ENCODE measurements at places on chromosomes 13 and 19. TPM values are rescaled to one million over a fixed set of nuclear protein-coding genes. Genes with fewer than 3 reads are reported as not detected.

GRCh38 chr13:97076898-97077297 lies 82.6 kb upstream of the OXGR1 start:
- DNase-seq = no peak

DNA sequence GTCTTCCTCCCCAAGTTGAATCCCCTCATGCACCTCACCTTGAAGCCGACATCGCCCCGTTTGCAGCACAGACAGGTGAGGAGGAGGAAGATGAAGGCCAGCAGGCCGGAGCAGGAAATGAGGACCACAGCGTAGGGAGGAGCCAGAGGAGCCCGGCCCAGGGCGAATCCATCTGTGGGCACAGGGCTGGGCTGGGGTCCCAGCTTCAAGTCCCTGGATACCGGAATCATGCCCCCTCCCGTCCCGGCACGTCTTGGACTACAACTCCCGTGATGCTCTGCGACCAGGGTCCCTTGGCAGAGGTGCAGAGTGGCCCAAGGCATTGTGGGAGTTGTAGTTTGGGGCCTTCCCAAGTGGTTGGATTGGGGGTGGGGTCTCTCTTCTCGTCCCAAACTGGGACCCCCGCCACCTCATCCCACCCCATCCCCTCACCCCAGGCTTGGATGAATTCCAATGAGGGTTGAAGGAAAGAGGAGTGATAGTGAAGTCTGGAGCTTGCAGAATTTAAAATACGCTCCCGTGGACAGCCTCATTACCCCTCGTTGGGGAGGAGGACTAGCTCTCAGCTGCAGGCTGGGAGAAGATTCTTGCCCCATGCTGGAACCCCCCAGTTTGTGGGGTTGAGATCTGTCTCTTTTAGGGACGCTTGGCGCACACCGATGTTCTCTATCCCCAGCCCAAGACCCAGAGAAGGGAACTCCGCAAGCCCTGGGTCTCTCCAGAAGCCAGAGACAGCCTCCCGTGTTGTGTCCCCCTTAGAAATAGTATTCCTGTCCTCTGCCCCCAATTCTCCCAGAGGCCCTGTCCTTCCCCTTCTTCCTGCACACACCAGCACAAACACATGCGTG lies 990 bp downstream of the LMTK3 start:
- DNase-seq = peak; percentile 82

- DNase-seq = no peak
Observed at GRCh38 chr13:114124921-114125320, 7.5 kb downstream of the RASA3 start.

IL11 gene
- polyA plus RNA-seq = 0.74 TPM

- no peak for DNase-seq
Observed at GRCh38 chr19:38920602-38921419, 8.8 kb upstream of the CCER2 start.

RELB gene
- 21.0 TPM for polyA plus RNA-seq

DNA sequence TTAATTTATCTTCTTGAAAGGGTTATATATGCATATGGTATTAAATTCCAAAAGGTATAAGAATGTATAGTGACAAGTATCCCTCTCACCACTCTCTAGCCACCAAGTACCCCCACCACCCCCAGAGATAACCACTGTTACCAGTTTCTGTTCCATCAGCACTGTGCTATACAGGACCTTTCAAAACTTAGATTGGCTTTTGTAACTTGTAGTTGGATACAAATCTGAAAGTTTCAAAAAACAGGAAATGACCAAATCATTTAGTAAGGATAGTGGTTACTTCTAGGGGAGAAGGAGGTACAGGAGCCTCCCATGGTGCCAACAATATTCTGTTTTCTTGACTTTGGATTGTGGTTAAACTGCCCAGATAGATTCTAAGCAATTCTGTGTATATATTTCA lies 56.7 kb downstream of the AKAP11 start:
- no peak for DNase-seq

DNA sequence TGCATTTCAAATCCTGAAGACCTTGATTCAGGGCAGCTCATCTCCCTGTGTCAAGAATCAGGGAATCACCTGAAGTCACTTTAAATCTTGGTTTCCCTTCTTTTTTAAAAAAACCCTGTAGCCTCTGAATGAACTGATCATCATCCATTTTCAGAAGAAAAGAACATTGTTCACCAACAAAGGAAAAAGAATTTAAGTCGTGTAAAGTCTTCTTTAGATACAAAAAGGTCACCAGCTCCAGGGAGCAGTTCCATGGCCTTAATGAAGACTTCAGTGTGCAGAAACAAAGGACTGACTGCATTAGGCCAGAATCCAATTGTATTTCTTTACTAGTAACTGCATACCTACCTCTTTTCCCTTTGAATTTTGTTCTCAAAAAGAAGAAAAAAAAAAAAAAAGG lies 245.0 kb downstream of the ABCC4 start:
- DNase-seq = no peak

CGB5 gene
- not detected for polyA plus RNA-seq

GRCh38 chr13:32212421-32212820 lies 102.7 kb downstream of the ZAR1L start:
- no peak for DNase-seq

KLK5 gene
- not detected for polyA plus RNA-seq

DNA sequence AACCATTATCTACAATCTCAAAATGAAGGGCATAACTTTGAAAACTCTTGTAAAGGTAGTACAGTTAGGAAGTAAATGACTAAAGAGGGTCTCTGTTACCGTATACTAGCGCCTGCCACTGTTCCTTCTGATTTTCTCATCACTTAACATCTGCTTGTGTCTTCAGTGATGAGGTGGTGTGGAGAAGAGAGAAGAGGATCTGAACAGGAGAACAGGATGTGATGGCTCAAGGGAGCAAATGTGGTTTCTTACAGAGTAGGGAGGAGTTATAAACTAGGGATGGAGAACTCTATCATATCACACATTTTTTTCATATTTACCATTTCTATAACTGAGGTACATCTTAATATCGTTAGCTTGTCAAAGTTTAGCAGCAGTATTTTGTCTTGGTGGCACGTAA lies 1.1 kb downstream of the KCTD4 start:
- DNase-seq = no peak

DNA sequence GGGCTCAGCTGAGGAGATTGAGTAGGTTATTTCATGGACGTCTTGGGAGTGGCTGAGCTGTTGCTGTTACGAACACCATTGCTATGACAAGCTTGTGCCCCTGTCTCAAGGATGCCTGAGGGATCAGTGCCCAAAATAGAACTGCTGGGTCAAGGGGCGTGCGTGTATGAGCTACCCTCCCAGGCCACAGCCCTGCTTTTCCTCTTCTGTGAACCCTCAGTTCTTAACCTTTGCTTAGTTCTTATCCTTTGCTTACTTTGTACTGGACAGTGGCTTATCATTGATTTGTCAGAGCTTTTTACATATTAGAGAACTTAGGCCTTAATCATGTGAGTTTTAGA lies 9.0 kb downstream of the ARHGAP45 start:
- DNase-seq = no peak

PROZ gene
- polyA plus RNA-seq = 0.10 TPM

GRCh38 chr19:35425682-35426081 lies 22.4 kb upstream of the FFAR2 start:
- no peak for DNase-seq

SHC2 gene
- 9.3 TPM for polyA plus RNA-seq

TEX29 gene
- not detected for polyA plus RNA-seq

DNA sequence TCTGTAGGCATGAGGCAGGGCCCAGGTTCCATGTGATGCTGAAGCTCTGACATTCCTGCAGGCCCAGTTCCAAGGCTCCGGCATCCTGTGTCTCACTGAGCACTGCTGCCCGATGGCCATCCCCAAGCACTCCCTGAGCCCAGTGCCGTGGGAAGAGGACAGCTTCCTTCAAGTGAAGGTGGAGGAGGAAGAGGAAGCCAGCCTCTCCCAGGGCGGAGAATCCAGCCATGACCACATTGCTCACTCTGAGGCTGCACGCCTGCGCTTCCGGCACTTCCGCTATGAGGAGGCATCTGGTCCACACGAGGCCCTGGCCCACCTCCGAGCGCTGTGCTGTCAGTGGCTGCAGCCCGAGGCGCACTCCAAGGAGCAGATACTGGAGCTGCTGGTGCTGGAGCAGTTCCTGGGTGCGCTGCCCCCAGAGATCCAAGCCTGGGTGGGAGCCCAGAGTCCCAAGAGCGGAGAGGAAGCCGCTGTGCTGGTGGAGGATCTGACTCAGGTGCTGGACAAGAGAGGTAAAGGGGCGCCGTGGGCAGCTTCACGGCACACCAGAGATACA lies 8.0 kb downstream of the ZSCAN22 start:
- no peak for DNase-seq

- no peak for DNase-seq
Observed at GRCh38 chr13:26784704-26785639, 24.4 kb upstream of the GPR12 start.

DNA sequence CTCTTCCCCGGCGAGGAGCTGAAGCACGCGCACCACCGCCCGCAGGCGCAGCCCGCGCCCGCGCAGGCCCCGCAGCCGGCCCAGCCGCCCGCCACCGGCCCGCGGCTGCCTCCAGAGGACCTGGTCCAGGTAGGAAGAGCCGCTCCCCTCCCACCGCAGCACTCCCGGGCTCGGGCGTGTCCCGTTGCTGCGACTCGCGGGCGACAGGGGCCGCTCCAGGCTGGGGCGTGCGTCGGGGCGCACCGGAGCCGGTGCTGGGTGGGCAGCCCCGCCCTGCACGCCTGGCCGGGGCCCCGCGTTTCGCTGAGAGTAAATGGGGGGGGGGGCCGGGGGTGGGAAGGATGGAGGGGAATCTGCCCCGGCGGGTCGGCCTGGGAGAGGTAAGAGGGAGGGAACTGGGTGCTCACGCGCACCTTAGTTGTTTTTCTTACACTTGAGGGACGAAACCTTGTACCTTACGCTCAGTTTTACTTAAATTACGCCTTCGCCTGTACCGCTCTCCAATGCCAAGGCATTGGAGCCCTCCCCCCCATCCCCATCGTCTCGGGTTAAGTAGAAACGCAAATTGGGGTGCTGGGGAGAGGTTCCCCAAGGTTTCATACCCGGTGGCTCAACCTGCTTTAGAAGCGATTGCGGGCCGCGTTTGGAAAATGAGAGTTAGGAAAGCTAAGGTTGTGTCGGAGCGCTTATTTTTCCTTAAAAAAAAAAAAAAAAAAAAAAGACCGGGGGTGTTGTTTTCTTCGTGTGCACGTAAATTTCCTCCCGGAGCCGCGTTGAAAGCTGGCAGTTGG lies 850 bp downstream of the KLF5 start:
- peak; percentile 68 for DNase-seq

ZNF799 gene
- polyA plus RNA-seq = 3.9 TPM

- peak; percentile 95 for DNase-seq
Observed at GRCh38 chr19:47231215-47232054, 436 bp upstream of the BBC3 start.

GRCh38 chr19:1141944-1142343 lies 32.1 kb downstream of the SBNO2 start:
- no peak for DNase-seq

DNA sequence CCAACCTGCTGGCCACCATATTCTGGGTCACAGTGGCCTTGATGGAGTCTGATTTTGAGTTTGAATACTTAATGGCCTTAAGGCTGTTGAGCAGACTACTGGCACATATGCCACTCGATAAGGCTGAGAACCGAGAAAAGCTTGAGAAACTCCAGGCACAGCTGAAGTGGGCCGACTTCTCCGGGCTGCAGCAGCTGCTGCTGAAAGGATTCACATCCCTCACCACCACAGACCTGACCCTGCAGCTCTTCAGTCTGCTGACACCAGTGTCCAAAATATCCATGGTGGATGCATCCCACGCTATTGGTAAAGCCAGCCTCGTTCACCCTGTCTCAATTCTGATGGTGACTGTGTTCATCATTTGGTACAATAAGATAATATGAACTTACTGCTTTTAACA lies 77.5 kb downstream of the ZAR1L start:
- DNase-seq = no peak

DNA sequence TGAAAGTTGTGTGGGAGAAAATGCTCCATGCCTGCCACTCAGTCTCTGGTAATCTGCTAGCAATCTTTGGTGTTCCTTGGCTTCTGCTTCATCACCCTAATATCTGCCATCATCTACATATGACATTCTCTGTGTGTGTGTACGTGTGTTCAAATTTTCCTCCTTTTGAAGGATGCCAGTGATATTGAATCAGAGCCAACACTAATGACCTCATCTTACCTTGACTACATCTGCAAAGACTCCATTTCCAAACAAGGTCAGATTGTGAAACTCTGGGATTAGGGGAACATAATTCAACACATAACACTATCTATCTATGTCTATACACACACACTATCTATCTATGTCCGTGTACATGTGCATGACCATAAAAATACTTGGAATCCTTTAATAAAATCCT lies 81.4 kb upstream of the IRS2 start:
- no peak for DNase-seq

VSTM1 gene
- polyA plus RNA-seq = not detected

LILRA6 gene
- polyA plus RNA-seq = 2.3 TPM

DNA sequence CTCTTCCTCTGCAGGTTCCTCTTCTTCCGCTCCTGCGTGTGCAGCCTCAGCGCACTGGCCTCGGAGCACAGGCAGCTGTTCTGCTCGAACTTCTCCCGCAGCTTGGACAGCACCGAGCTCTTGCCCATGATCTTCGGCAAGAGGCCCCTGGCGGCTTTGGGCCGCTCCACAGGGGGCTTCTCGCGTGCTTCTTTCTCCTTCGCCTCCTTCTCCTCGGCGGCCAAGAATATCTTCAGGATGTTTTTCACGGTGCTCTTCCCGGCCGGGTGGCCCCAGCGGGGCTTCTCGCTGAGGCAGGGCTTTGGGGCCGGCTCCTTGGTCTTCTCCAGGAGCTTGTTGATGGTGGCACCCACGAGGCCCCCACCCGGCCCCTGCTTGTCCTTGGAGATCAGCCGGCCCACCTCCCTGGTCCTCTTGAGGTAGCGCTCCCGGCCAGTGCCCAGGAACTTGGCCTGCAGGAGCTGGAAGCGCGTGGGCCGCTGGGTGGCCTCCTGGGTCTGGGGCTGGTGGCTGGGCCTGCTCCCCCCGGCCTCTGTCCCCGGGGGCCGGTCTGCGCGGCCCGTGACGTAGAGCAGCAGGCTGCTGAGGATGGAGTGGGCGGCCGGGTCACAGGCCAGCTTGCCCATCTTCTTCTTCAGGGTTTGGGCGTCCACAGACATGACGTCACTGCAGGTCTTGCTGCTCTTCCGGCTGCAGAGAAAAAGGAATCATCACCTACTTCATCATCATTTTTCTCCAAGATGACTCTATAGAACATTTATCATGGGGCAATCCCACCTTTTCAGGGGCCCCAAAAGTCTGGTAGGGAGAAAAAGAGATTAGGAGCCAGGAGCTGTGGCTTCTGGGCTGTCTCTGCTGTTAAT lies 43.8 kb upstream of the GRTP1 start:
- DNase-seq = peak; percentile 61

DNA sequence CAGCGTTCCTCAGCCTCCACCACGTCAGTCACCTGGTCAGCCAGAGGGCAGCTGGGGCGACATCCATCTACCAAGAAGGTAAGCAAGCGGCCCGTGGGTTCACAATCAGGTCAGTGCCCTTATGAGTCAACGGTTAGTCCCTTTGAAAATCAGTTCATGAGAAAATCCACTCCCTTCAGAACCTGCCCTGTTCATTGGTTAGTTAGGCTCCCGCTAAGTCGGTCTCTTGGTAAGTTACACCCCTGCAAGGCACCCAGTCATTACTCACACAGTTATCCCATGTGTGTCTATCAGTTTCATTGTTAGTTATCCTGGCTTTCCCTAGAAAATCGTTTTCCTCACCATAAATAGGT lies 564 bp downstream of the SIGLECL1 start:
- DNase-seq = no peak

RNF225 gene
- 0.07 TPM for polyA plus RNA-seq

All from sigmoid colon (tissue), 7 donors.